ENCODE measurements at places on chromosomes 2 and 18. TPM values are rescaled to one million over a fixed set of nuclear protein-coding genes. Genes with fewer than 3 reads are reported as not detected.

The PLEK gene
- 9.8 TPM for total RNA-seq

The TEKT4 gene
- not detected for total RNA-seq

The LRATD1 gene
- 3.9 TPM for total RNA-seq

The DIS3L2 gene
- 52.8 TPM for total RNA-seq

The TMEM178A gene
- 12.9 TPM for total RNA-seq

The CCDC74B gene
- 26.6 TPM for total RNA-seq

GRCh38 chr2:96832754-96833507, 10.9 kb downstream of the ANKRD23 start:
- H3K27ac ChIP-seq, result peak overlapping the region; percentile 34
- DNase-seq, result no peak
- H3K27me3 ChIP-seq, result no peaks in the 10 kb centered on the region
- H3K4me1 ChIP-seq, result peaks cover 7% of the 10 kb centered on the region

DNA sequence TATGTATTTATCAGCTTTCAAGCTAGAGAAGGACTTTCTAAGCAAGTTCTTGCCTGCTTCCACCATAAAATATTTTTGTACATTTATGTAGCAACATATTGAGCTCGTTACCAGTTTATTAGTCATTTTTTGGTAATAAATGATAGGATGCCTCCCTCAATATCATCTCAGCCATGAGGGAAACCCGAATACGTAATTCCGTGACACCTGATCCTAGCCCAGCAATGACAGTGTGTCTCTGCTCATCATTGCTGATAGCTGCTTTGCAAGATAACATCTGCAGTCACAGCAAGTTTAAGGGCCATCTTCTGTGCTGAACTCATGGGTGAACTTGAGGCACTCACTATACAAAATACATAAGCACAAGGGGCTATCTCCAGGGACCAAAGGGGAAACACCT, 62.2 kb downstream of the COL6A3 start:
- DNase-seq, result no peak
- no peak overlapping the region for H3K4me3 ChIP-seq
- peaks cover 25% of the 10 kb centered on the region for H3K4me1 ChIP-seq

DNA sequence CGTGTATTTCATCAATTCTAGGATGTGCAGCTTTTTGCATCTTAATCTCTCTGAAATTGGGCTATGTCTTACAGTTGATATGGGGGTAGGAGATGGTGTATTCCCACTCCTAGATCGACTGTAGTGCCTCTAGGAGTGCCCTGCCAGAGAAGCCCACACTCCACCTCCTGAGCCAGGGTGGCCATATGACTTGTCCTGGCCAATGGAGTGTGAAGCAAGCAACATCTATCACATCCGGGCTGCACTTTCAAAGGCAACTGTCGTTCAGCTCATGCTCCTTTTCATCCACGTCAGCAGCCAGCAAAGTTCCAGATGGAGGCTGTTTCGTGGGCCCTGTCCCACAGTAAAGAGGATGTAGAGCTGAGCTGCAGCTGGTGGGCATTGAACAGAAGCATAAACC, 149.4 kb upstream of the SLC1A4 start:
- no peaks in the 10 kb centered on the region for H3K4me1 ChIP-seq
- H3K36me3 ChIP-seq, result no peaks in the 10 kb centered on the region
- H3K27ac ChIP-seq, result peak overlapping the region; percentile 31
- H3K4me3 ChIP-seq, result no peak overlapping the region
- no peaks in the 10 kb centered on the region for H3K27me3 ChIP-seq

GRCh38 chr2:45892757-45893156, 241.3 kb downstream of the PRKCE start:
- H3K4me1 ChIP-seq, result peaks cover 80% of the 10 kb centered on the region
- DNase-seq, result no peak
- no peak overlapping the region for H3K4me3 ChIP-seq
- no peaks in the 10 kb centered on the region for H3K27me3 ChIP-seq
- H3K36me3 ChIP-seq, result no peaks in the 10 kb centered on the region

GRCh38 chr2:54403512-54404238, 52.5 kb upstream of the SPTBN1 start:
- no peak overlapping the region for H3K4me3 ChIP-seq
- DNase-seq, result no peak
- H3K36me3 ChIP-seq, result no peaks in the 10 kb centered on the region
- peak overlapping the region; percentile 77 for H3K27ac ChIP-seq
- peaks cover 16% of the 10 kb centered on the region for H3K4me1 ChIP-seq
- no peaks in the 10 kb centered on the region for H3K27me3 ChIP-seq

DNA sequence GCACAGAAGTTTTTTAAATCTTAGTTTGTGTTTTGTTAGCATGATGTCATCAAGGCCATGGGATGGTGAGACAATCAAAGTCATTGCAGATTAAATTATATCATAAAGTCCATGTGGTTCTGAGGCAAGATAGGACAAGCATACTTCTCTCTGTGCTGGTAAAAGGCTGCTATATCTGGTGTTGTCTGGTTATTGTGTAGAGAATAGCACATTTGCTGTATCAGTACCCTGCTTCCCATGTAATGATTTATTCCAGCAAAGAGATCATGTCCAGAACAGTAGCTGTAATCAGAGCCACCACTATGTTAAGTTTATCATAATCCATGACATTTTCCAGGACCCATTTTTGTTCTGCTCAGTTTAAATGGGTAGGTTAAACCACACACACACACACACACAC, 123.0 kb downstream of the TTC27 start:
- H3K4me3 ChIP-seq, result no peak overlapping the region
- DNase-seq, result no peak
- no peaks in the 10 kb centered on the region for H3K27me3 ChIP-seq
- no peaks in the 10 kb centered on the region for H3K36me3 ChIP-seq
- H3K4me1 ChIP-seq, result peaks cover 6% of the 10 kb centered on the region

DNA sequence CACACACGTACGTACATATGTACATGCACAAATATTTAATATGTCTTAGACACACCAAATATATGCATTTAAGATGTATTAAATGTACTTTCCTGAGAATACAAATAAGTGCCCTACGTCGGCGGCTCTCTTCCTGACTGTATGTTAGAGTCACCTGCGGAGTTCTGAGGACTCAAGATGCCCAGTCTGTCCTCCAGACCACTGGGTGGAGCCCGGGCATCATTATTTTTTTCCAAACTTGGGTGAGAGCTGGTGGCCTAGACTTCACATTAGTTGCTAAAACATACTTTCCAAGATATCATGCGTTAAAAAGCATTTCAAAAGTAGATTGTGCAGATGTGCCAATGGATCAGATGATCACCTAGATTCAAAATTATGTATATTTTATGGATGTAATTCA, 2.9 kb downstream of the IL18R1 start:
- no peaks in the 10 kb centered on the region for H3K4me1 ChIP-seq
- DNase-seq, result no peak
- H3K27me3 ChIP-seq, result no peaks in the 10 kb centered on the region
- no peak overlapping the region for H3K4me3 ChIP-seq
- no peaks in the 10 kb centered on the region for H3K36me3 ChIP-seq
- H3K27ac ChIP-seq, result no peak overlapping the region

DNA sequence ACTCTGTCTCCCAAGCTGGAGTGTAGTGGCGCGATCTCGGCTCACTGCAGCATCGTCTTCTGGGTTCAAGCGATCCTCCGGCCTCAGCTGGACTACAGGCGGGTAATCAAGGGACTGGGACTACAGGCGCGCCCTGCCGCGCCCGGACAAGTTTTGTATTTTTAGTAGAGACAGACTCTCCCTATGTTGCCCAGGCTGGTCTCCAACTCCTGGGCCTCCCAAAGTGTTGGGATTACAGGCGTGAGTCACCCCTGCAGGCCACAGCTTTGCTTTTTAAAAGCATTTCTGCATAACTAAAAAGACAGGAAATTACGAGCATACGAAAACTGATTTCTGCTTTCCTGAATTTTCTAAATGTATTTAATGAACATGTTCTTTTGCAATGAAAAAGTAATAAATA, 916 bp upstream of the OSBPL1A start:
- H3K27me3 ChIP-seq, result no peaks in the 10 kb centered on the region
- H3K36me3 ChIP-seq, result no peaks in the 10 kb centered on the region
- no peak for DNase-seq
- H3K4me1 ChIP-seq, result no peaks in the 10 kb centered on the region
- peak overlapping the region; percentile 57 for H3K4me3 ChIP-seq
- peak overlapping the region; percentile 89 for H3K27ac ChIP-seq

DNA sequence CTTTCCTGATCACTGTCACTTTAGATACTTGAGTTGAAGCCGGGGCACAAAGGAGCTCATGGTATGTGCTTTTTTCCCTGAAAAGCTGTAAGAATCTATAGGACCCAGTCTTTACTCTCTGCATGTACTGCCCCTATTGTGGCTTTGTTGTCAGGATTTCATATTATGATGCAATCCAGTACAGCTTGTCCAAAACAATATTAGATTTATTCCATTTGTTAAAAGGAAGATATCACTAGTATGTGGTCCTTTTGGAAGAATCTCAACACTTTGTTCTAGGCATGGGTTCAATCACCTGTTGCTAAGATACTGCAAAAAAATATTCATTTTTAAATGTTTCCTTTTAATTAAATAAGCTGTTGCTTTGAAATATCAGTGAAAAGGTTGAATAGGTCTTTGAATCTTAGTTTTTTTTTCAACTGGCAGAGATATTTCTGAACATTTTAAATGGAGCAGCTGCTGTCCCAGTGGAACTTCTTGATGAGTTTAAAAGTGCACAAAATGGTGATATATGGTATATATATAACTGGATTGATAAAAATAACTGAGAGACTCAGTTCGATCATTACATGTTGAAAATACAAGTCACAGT, 256.6 kb upstream of the NT5C1B start:
- H3K36me3 ChIP-seq, result no peaks in the 10 kb centered on the region
- H3K4me3 ChIP-seq, result no peak overlapping the region
- no peaks in the 10 kb centered on the region for H3K4me1 ChIP-seq

GRCh38 chr2:72962911-72963310, 45.6 kb downstream of the EMX1 start:
- H3K4me3 ChIP-seq, result no peak overlapping the region
- H3K4me1 ChIP-seq, result no peaks in the 10 kb centered on the region
- no peaks in the 10 kb centered on the region for H3K27me3 ChIP-seq

DNA sequence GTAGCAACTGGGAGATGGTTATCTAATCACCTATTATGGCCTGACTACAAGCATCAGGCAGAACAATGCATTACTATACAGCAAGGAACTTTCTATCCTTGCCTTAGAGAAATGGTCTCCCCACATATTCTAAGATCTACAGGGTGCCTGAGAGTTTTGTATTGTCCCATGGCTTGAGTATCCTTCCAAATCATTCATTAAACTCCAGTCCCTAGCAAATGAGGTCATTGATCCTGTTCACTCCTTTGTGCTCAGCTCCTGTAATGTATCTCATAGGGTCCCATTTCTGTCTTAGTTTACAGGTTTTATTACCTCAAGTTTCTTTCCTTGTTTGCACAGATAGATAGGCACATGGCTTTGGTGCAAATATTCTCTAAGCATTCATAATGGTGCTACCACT, 9.0 kb downstream of the HNMT start:
- DNase-seq, result no peak
- no peaks in the 10 kb centered on the region for H3K27me3 ChIP-seq
- H3K4me1 ChIP-seq, result peaks cover 18% of the 10 kb centered on the region
- H3K27ac ChIP-seq, result no peak overlapping the region

DNA sequence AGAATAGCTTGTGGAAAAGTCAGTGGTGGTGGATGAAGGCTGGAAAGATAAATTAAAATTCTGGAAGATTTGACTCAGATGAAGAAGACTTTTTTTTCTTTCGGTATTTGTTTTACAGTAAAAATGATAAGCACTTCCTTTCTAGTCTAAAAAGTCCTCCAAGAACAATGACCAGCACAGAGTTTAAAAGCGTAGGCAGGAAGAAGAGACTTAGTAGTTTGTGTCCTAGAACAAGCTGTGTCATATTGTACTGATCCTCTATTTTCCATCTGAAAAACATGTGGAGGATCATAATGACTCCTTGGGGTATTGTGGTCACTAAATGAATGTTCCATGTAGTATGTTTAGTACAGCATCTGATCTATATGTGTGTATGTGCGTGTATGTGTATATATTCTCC, 132.4 kb upstream of the FSHR start:
- no peak overlapping the region for H3K4me3 ChIP-seq
- DNase-seq, result no peak
- H3K4me1 ChIP-seq, result no peaks in the 10 kb centered on the region
- H3K36me3 ChIP-seq, result no peaks in the 10 kb centered on the region

DNA sequence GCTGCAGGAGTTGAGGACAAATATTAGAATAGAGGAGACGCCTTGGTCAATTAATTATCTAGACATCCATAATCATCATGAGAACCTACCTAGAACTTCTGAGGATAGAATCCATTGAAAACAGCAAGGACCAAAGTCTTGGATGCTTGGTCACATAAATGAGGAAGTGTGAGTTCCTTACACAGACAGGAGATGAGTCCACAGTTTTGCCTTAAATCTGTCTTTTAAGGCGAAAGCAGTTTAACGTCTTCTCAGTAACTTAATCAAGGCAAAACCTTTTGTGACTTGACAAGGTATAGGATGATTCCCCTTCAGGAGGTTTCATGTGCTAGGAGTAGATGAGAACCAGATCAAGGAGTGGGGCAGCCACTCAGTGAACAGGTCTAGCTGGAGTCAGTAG, 1783.2 kb upstream of the CELF4 start:
- no peak overlapping the region for H3K27ac ChIP-seq
- H3K4me1 ChIP-seq, result no peaks in the 10 kb centered on the region
- no peak overlapping the region for H3K4me3 ChIP-seq
- no peaks in the 10 kb centered on the region for H3K36me3 ChIP-seq

DNA sequence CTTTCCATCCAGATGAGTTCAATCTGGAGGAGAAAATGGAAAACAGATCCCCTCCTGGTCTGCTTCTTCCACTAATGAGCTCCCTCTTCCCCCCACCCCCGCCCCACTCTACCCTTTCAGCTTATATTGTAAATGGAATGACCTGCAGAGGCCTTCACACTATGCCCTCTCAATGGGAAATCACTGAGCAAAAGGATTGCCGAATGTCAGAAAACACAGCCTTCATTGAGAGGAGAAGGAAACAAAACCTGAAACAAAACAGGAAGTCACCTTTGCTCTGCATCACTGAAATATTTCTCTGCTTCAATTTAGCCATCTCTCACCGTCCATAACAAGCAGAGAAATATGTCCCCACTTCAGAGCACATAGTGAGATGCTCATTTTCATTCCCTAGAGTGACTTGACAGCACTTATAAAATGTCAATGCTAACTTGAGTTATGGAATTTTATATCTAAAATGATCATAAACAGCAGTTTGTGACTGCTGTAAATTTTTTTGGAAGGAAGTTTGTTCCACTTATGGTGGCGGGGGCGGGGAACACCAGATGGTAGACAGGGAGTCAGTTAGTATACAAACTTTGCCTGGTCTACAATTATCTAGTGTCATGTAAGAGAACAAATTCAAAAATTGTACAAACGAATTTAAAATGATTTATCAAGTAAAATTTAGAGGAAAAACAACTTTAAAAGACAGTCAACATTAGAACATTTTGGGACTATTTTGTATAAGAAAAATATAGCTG, 1.8 kb upstream of the FRZB start:
- peaks cover 32% of the 10 kb centered on the region for H3K4me1 ChIP-seq
- H3K4me3 ChIP-seq, result no peak overlapping the region
- H3K27me3 ChIP-seq, result no peaks in the 10 kb centered on the region
- H3K36me3 ChIP-seq, result no peaks in the 10 kb centered on the region

DNA sequence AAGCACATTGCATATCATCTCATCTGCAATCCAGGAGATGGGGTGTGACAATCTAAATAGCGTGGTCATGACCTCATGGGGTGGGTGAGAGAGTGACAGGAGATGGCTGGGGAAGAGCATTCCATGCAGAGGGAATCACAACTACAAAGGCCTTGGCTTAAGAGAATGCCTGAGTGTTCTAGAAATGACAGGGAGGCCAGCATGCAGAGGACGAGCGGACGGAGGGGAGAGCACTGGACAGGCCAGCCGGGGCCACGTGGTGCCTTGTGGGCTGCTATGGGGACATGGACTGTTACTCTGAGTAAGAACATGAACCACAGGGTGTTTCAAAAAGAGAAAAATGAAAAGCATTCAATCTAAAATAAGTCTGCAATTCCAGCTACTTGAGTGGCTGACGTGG, 117.9 kb upstream of the ODC1 start:
- no peaks in the 10 kb centered on the region for H3K4me1 ChIP-seq
- H3K27me3 ChIP-seq, result no peaks in the 10 kb centered on the region
- H3K4me3 ChIP-seq, result no peak overlapping the region
- H3K27ac ChIP-seq, result no peak overlapping the region
- DNase-seq, result no peak

Measured in tibial nerve (tissue), 4 donors.